ENCODE measurements at places on chromosomes 6 and 20. TPM values are rescaled to one million over a fixed set of nuclear protein-coding genes. Genes with fewer than 3 reads are reported as not detected.

DNA sequence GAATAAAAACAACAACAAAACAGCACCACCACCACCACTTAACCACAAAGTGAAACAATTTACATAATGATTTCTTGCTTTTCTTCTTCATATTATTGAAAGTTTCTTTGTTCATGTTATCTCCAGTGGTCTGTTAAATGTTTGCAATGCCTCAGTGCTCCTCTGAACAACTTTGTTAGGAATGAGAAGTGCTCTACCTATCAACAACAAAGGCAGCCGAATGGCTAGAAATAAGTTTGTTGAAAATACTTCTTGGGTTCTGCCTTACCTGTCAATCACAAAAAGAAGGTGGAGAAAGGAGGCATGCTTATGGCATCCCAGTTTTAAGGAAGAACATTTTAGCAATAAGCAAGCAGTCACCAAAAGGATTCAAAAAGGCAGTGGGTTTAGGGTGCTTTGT lies 490.2 kb downstream of the PRKN start:
- no peak for DNase-seq

GRCh38 chr6:2931055-2931454 lies 27.9 kb upstream of the SERPINB9 start:
- no peak for DNase-seq

Gene PHF10
- total RNA-seq = 97.8 TPM

Gene PDYN
- total RNA-seq = not detected

All from CD4-positive, alpha-beta T cell (primary cell).